ENCODE measurements at places on chromosomes 12 and 14. TPM values are rescaled to one million over a fixed set of nuclear protein-coding genes. Genes with fewer than 3 reads are reported as not detected.
A peak's percentile ranks its signal among the peaks of the same experiment; 100 is the strongest.

DNA sequence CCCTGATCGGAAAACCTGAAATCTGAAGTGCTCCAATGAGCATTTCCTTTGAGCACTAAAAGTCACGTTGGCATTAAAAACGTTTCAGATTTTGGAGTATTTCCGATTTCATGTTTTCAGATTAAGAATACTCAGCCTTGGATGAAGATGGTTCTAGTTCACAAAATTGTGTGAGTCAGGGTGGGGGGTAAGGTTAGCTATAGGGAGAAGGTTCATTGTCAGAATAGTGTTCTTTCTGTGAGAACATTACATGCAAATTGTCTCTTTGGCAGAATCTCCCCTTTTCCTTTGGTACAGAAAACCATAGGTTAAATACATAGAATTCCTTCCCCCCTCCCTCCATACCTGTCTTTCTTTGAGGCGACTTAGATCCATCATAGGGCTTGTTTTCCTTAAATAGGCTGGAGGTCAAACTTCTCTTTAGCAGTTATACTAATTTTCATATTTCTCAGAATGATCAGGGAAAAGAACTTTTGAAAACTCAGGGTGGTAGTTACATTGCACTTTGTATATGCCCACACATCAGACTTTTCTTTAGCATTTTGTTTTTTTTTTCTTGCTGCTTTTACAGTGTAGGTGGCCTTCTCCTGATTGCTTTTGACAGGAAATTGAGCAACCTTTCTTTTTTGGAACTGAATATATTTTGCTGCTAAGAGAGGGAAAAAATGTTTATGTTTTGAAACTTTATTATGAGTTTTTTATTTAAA, 503.5 kb downstream of the PCNX1 start:
- no peak for DNase-seq

- no peak for DNase-seq
These were observed 3.9 kb downstream of the RNASE11 start for GRCh38 chr14:20583908-20584307.

GRCh38 chr12:113159937-113160336, 10.4 kb downstream of the CFAP73 start:
- no peak for DNase-seq

DNA sequence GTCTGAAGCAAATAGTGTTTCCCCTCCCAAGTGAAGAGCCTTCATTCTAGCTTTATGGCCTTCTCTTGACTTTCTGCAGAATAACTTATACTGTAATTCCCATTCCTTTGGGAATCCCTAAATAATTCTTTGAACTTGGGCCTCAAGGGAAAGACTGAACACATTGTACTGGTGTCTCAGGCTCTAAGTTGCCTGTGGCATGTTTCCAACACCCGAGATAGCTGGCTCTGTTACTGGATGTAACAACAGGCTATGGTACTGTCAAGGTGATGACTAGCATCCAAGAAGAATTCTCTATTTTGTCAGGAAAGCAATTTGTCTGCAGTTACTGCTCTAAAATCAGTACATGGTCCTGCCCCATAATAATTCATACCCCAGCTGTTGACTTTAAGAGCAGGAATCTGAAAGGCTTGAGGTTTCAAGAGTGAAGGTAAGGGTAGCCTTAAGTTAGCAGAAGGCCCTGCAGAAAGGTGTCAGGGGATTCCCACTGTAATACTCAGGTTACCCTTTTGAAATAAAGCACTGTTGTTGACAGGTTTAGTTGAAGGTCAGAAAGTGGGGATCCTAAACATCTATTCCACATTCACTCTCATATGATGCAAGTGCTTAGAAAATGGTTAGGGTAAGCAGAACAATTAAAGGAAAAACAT, 5.2 kb downstream of the GPX2 start:
- DNase-seq: no peak

TCL1B gene
- not detected for total RNA-seq

DNA sequence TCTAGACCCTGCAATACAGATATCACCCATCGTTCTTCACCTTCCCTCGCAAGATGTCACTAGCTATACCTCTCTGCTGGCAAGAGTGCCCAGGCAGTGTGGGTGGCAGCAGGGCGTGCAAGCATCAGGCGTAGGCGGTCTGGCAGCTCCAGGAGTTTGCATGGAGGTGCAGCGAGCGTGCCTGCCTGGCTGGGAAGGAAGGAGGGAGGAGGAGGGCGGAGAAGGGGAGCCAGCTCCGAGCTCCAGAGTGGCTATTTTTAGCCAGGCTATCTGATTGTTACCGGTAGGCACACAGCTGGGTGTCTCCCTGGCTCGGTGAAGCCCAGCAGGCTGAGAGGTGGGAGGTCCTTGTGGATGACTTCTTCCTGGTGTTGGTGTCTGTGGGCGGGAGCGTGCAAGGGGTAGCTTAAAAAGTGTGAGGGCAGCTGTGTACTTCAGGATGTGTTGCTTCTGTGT, 6.2 kb downstream of the FOXJ2 start:
- DNase-seq: peak; percentile 52

DNA sequence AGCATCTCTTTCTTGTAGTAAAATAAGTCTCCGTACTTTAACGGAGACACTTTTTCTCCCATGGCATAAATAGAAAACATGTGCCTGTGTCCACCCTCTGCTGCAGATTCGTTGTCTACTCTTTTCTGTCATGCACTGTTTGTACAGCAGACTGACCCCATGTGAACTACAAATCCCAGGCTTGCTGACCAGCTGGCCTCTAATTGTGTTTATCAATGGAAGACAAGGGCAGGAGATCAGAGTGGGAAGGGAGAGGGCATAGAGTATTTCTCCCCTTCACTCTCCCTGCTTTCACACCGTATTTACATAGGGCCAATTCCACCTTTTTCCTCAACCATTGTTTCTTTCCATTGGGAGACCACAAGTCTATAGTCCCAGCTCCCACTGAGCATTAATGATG, 31.0 kb upstream of the TMTC2 start:
- no peak for DNase-seq

- DNase-seq: no peak
These were observed 5.2 kb downstream of the PDZRN4 start for GRCh38 chr12:41193311-41193710.

LBHD2 gene
- total RNA-seq: not detected

LPCAT3 gene
- 77.9 TPM for total RNA-seq

DNA sequence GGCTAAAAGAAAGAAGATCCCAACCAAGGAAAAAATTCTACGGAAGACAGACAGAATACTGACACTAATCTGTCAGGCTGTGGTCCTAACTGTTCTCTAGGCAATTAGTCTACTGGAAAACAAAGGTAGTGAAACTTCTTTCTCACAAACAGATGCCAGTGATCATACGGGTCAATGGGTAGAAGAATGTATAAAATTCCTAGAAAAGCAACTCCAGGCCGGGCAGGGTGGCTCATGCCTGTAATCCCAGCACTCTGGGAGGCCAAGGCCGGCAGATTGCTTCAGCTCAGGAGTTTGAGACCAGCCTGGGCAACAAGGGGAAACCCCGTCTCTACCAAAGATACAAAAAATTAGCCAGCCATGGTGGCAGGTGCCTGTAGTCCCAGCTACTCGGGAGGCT, 64.8 kb downstream of the HECTD4 start:
- DNase-seq: no peak

DNA sequence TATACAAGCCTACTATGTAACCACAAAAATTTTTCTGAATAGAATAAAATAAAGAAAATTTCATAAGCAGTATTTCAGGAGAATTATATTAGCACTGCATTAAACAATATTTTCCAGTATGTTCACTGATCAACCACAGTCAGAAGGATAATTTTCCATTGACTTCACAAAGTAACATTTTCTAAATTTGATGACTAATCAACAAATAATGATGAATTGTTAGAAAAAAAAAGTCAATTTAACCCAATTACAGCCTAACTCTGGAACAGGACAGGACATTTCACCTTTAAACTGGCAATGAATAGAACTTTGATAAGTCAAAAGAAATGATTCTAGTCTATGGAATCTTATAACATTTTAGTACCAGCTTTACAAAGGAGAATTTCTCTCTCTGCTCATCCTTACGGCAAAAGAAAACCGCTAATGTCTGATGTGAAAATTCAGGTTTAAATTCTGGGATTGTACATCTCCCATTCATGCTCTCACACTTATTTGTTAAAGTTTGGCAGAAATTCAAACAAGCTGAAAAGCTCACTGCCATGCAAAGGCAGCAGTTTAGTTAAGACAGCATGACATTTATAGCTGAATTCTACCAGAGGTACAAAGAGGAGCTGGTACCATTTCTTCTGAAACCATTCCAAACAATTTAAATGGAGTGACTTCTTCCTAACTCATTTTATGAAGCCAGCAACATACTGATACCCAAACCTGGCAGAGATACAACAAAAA, 84.5 kb downstream of the MDGA2 start:
- no peak for DNase-seq

ASCL1 gene
- 0.53 TPM for total RNA-seq

DNA sequence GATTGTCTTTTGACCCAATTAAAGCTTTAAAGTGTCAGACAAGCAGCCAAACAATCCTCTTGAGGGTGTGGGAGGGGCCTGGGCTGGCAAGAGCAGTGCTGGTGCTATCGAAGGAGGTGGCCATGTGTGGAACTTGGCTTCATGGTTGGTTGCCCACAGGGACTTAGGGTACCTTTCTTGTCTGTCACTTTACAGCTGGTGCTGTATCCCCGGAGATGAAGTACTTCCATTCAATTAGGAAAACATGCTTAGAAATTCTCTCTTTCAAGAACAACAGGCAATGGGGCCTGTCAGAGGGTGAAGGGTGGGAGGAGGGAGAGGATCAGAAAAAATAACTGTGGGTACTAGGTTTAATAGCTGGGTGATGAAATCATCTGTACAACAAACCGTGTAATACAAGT, 86.5 kb downstream of the DAAM1 start:
- no peak for DNase-seq

TMEM119 gene
- total RNA-seq: 7.2 TPM

GRCh38 chr14:61894452-61895077, 132.3 kb downstream of the SNAPC1 start:
- peak; percentile 60 for DNase-seq

GRCh38 chr14:68113343-68113930, 293.9 kb downstream of the RAD51B start:
- no peak for DNase-seq

TDRD9 gene
- total RNA-seq: 0.44 TPM

KIAA0586 gene
- 12.3 TPM for total RNA-seq

GRCh38 chr12:122544537-122544936, 17.5 kb downstream of the KNTC1 start:
- no peak for DNase-seq

DNA sequence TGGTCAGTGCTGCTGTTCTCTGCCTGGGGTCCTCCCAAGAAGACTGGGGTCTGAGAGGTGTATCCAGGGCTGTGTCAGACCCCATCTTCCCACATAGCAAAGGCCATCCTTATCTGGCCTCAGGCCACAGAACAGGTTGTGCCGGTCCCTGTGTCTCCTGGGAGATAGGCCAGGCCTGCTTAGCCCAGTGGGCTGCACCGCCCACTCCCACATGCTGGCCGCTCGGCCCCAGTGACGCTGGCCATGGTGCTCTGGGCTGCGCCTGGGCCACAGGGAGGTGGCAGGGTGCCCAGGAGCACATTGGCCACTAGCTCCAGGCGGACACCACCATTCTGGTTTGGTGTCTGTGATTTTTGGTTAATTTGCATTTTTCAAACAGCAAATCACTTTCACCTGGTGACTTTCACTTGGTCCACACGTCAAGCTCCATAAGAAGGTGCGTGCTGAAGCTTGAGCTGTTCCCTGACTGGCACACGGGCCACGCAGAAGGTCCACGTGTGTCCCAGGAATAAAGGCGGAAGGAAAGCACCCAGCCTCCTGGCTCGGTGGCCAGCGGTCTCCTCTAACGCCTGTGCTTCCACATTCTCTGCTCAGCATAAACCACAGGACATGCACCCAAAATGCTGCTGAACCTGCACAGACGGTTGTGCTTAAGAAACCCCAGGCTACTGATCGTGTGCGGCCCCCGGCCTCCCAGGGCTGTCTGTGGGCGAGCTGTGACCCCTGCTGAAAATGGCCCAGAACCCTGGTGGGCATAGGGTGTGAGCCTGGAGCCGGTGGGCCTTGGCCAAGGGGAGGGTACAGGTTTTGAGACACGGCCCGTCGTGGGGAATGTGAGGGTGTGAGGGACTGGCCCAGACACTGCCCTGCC, 4.6 kb downstream of the FBRSL1 start:
- DNase-seq: no peak

DNA sequence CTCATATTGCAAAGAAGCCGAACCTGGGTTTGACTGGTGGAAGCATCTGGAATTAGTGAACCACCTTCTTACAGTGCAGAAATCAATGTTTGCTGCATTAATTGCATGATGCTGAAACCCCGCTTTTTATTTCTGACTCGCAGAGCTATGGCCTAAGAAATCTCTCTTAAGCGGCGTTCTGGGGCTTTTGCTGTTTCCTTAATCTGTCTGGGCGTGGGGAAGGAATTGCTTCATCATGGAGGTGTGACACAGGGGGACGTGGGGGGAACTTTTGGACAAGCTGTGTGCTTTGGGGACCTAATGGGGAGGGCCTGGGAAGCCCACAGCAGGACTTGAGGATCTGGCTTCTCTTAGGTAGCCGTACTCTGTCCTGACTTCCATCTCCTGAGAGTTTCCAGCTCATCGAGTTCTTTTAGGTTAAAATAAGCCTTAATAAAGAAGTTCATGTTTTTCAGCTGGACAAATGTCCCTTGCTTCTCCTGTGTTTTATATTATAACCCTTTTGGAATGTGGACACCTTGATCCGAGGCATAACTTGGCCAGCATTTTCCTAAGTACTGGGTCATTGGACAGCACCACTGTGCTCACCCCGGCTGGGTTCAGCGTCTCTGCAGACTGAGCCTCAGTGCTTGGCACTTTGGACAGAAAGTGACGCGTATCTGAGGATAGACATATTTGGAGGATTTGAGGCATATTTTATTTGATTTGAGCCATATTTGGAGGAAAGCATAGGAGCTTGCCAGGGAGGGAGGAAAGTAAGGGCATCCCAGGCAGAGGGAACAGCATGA, 192.1 kb upstream of the MYL2 start:
- DNase-seq: no peak

GRCh38 chr12:753611-754472, 1.5 kb downstream of the WNK1 start:
- peak; percentile 54 for DNase-seq

DNA sequence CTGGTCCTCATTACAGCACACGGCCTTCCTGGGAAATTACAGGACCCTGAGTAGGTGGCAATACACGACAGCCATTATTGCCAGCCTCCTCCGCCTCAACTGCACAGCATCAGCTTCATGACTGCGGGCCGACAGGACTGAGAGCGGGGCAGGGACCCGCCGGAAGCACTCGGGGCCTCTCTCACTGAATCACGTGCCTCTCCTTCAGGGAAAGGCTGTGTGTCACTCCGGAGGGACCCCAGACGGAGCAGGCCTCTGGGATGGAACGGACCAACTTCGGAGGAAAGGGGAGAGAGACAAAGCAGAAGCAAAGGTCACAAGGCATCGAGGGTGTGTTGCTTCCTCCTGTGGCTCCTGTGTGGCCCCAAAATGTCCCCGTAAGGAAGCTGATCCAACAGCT, 90.0 kb downstream of the RNF34 start:
- no peak for DNase-seq

All from colonic mucosa (tissue), 4 donors.